ENCODE measurements at places on chromosomes 2 and 18.

DNA sequence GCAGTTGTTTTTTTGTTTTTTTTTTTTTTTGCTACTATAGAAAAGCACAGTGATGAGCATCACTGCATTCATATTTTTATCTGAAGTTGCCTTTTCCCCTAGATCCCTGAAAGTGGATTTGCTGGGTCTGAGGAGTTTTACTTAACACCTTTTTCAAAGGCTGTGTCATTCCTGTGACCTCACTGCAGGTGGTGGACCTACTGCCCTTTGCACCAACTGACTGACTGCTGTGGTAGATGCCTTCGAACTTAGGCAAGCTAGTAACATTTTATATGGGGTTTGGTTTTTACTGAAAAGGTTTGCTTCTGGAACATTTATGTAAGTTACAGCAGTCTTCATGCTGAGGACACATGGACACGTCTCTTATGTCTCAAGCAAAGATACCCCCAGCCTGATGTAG is 36.2 kb downstream of the SPTBN1 start:
- H3K4me1 ChIP-seq, result no peaks in the 10 kb centered on the region
- no peak overlapping the region for H3K4me3 ChIP-seq
- DNase-seq, result no peak
- H3K27me3 ChIP-seq, result peaks cover 36% of the 10 kb centered on the region
- no peak overlapping the region for H3K27ac ChIP-seq

DNA sequence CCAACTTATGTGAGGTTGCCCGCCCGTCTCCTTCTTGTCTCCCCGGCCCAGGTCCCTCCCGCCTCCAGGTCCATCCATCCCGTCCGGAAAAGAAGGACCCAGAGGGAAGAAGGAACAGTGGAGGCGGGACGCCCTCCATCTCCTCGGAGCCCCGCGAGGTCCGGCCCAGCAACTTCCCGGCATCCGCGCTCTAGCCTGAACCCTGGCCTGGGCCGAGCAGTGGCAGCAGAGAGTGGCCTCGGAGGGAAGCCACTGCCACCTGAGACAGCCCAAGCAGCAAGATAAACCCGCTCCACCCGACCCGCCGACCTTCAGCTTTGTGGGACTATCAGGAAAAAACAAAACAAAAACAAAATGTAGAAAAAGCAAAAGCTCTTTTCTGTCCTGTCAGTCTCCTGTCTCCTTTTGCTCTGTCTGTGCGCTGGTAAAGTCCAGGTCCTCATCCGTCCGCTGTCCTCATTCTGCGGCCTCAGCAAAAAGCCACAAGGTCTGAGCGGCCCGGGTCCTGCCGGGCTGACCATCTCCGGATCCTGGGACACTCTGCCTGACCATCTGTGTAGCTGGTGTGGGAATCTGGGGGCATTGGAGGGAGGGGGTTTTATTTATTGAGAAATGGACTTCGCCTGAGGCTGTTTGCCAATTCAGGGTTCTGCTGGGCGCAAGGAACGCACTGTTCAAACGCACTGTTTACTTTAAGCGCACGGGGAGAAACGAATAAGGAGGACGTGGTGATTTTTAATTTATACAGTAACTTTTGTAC is 3.1 kb downstream of the DLX1 start:
- H3K4me1 ChIP-seq, result peaks cover 41% of the 10 kb centered on the region
- H3K27ac ChIP-seq, result peak overlapping the region; percentile 73
- peak overlapping the region; percentile 73 for H3K4me3 ChIP-seq
- peaks cover 98% of the 10 kb centered on the region for H3K27me3 ChIP-seq

GRCh38 chr18:5266721-5267120 is 28.8 kb downstream of the ZBTB14 start:
- H3K27ac ChIP-seq, result no peak overlapping the region
- no peaks in the 10 kb centered on the region for H3K4me1 ChIP-seq
- DNase-seq, result no peak
- H3K36me3 ChIP-seq, result peaks cover 2% of the 10 kb centered on the region
- H3K27me3 ChIP-seq, result peaks cover 75% of the 10 kb centered on the region
- H3K4me3 ChIP-seq, result no peak overlapping the region

- DNase-seq, result no peak
- H3K27me3 ChIP-seq, result peaks cover 17% of the 10 kb centered on the region
- H3K4me3 ChIP-seq, result no peak overlapping the region
- no peaks in the 10 kb centered on the region for H3K36me3 ChIP-seq
- H3K27ac ChIP-seq, result no peak overlapping the region
Observed at GRCh38 chr2:220959391-220959802, 612.7 kb downstream of the EPHA4 start.

DNA sequence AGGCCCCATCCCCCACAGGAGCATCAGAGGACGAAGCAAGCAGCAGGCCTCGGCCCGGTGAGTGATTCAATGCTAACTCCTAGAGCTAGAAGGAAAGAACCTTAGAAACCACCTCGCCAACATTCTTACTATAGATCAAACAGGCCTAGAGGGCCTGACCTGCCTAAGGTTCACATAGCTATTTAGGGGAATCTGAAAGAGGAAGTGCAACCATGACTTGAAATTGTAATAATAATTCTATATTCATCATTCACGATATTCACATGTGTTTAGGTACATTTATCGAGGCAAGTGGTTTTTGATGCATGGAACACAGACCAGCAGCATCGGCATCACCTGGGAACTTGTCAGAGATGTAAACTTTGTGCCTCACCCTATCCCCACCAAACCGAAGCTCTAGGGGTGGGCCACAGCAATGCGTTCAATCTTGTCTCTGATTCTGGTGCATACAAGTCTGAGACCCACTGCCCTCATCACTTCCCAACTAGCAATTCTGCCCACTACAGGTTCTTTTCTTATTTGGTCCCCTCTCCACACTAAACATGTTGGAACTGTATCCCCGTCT is 78.0 kb upstream of the DNMT3A start:
- H3K27me3 ChIP-seq, result no peaks in the 10 kb centered on the region
- no peak for DNase-seq
- H3K4me3 ChIP-seq, result no peak overlapping the region
- H3K27ac ChIP-seq, result no peak overlapping the region
- H3K4me1 ChIP-seq, result no peaks in the 10 kb centered on the region

DNA sequence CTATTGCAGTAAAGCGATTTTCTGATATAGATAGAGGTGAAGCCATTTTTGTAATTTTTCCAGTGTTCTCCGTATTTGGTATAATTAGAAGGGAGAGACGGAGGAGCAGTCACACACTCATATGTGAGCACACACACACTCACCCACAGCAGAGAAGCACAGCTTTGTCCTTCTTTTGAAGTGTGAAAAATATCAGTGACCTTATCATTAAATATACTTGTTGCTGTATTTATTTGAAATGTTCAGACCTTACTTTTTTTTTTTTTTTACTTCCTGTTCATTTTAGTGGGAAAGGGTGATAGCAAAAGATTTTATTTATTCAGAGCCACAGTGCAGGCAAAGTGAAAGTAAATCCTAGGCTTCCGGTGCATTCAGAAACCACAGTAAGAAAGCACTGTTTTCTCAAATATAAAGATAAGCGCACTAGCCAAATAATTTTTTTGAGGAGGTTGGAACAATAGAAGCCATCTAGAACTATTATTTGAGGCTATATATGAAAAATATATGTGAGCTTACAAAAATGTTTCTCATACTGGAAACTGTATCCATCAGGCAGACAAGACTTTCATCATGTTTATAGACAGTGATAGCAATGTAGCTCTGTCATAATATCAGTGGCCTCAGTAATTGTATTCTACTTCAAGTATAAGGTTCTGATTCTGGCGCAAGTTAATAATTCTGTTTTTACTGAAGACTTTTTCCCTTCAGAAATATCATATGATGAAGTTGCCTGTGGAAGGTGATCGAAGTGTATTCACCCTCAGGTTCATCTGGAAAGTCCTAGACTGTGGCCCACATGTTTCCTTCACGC is 37.2 kb downstream of the TSHZ1 start:
- DNase-seq, result no peak
- peak overlapping the region; percentile 79 for H3K4me3 ChIP-seq
- H3K36me3 ChIP-seq, result peaks cover 15% of the 10 kb centered on the region
- peak overlapping the region; percentile 95 for H3K27ac ChIP-seq

DNA sequence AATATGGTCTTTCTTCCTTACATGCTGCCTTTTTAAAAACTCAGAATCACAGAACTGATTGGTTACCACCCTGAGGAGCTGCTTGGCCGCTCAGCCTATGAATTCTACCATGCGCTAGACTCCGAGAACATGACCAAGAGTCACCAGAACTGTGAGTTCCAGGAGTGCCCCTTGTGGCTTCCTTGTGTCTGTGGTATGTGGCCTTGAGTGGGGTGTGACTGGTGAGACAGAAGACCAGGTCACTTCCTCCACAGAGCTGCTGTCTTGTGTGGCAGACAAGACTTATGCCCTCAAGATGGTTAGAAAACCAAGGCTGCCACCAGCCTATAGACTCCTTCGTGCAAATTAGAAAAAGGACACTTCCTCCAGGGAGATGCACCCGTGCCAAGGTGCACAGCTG is 72.6 kb downstream of the EPAS1 start:
- no peak for DNase-seq
- H3K36me3 ChIP-seq, result no peaks in the 10 kb centered on the region
- H3K27me3 ChIP-seq, result no peaks in the 10 kb centered on the region
- no peak overlapping the region for H3K27ac ChIP-seq

DNA sequence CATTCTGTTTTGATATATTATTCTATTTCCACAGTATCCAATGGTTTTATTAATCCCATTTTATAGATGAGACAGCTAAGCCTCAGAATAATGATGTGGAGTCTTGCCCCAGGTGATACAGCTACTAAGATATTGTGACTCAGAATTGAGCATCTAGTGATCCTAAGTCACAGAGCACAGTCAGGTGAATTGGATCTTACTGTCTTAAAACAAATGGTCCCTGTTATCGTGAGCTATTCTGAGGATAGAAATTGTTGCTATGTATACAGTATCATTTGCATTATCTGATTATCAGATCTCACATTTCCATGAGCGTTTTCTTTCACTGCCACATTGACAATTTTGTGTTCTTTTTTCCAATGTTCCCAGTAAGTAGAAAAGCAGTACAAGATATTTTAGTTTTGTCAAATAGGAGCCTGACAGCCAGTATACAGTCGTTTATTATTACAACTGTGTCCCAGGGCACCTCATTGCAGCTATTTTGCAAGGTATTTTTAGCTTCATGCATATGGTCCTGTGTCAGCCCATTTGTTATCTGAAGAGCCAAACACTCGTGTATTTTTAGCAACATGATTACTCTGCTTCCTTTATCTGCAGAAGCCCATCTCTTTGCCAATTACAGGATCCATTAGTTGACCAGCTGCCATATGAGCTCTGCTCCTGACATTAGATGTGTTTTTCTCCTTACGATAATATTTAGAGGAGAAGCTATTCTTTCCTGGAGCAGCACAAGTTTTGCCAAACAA is 25.1 kb upstream of the SGPP2 start:
- no peak overlapping the region for H3K27ac ChIP-seq
- DNase-seq, result no peak

DNA sequence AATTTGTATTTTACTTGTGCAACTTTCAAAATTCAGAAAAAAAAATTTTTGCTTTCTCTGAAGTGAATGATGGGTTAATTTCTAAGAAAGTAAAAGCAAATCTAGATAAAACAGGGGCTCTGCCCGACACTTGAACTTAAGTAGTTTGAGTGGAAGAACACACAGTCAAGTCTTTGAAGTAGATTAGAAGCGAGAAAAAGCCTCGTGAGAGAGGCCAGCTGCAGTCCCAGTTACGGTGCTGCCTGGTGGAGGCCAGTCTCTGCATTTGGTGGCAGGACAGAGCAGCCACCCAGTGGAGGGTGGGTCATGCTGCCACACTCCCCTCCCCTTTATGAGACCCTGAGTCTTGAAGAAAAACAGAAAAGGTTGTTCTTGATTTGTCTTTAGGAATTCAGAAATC is 81.8 kb downstream of the INPP5D start:
- H3K4me3 ChIP-seq, result peak overlapping the region; percentile 34
- peaks cover 68% of the 10 kb centered on the region for H3K36me3 ChIP-seq
- H3K27ac ChIP-seq, result peak overlapping the region; percentile 85
- peaks cover 49% of the 10 kb centered on the region for H3K4me1 ChIP-seq

- H3K27me3 ChIP-seq, result no peaks in the 10 kb centered on the region
- DNase-seq, result no peak
- no peak overlapping the region for H3K27ac ChIP-seq
- peaks cover 13% of the 10 kb centered on the region for H3K36me3 ChIP-seq
- H3K4me3 ChIP-seq, result no peak overlapping the region
Observed at GRCh38 chr2:171807831-171808393, 86.1 kb downstream of the SLC25A12 start.

DNA sequence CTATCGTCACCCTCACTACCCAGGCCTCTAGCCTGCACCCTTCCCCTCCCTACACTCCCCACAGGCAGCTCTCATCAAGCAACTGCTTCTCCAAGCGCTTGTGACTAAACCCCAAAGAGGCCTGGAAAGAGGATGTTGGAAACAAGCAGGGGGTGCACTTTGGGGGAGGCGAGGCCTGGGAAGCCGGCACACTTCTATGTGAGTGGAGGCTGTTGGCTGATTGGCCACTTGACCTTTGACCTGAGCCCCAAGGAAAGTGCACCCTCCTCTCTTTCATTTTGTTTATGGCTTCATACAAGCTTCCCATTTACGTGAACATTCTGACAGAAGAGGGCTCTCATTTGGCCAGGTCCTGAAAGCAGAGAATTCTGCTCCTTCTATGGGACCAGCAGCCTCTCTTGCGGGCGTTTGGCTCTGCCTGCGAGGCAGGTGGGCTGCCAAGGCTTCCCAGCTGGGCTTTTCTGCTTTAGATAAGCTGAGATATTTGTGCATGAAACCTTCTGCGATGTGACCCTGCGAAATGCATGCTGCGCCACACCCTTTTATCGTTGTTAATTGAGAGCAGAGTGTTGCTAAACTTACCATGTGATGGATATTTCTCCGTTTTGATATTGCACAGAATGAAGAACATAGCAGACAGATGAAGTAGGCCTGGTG is 134.8 kb upstream of the NCK2 start:
- no peak overlapping the region for H3K4me3 ChIP-seq
- no peaks in the 10 kb centered on the region for H3K36me3 ChIP-seq
- H3K27ac ChIP-seq, result no peak overlapping the region
- DNase-seq, result no peak

DNA sequence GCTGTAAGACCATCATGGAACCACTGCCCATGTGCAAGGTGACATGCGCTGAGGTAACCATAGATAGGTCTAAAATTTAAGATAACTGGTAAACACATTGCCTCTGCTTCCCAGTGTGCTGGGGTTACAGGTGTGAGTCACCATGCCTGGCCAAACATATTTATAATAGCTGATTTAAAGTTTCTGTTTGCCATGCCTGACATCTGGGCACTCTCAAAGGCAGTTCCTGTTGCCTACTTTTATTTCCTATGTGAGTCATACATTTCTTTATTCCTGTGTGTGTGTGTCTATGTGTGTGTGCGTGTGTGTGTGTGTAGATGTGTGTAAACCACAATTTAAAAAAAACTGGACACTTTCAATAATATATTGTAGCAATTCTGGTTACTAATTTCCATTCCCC is 415.2 kb upstream of the NETO1 start:
- no peaks in the 10 kb centered on the region for H3K4me1 ChIP-seq
- H3K4me3 ChIP-seq, result no peak overlapping the region
- no peaks in the 10 kb centered on the region for H3K27me3 ChIP-seq
- peaks cover 2% of the 10 kb centered on the region for H3K36me3 ChIP-seq

GRCh38 chr2:140895378-140895777 is 1235.4 kb downstream of the LRP1B start:
- no peaks in the 10 kb centered on the region for H3K4me1 ChIP-seq
- H3K4me3 ChIP-seq, result no peak overlapping the region
- no peaks in the 10 kb centered on the region for H3K27me3 ChIP-seq
- H3K36me3 ChIP-seq, result peaks cover 2% of the 10 kb centered on the region
- DNase-seq, result no peak

- DNase-seq, result no peak
- no peaks in the 10 kb centered on the region for H3K4me1 ChIP-seq
- H3K4me3 ChIP-seq, result no peak overlapping the region
- no peaks in the 10 kb centered on the region for H3K36me3 ChIP-seq
Observed at GRCh38 chr2:19801367-19802080, 100.3 kb downstream of the TTC32 start.
